ENCODE measurements at places on chromosomes 12 and 14. TPM values are rescaled to one million over a fixed set of nuclear protein-coding genes. Genes with fewer than 3 reads are reported as not detected.

Gene AQP2
- total RNA-seq = not detected

Gene SLC6A12
- not detected for total RNA-seq

- H3K27me3 ChIP-seq = peaks cover 44% of the 10 kb centered on the region
- H3K4me1 ChIP-seq = no peaks in the 10 kb centered on the region
- no peak overlapping the region for H3K4me3 ChIP-seq
- DNase-seq = no peak
- H3K36me3 ChIP-seq = no peaks in the 10 kb centered on the region
Observed at GRCh38 chr12:5027046-5027821, 16.4 kb upstream of the KCNA5 start.

DNA sequence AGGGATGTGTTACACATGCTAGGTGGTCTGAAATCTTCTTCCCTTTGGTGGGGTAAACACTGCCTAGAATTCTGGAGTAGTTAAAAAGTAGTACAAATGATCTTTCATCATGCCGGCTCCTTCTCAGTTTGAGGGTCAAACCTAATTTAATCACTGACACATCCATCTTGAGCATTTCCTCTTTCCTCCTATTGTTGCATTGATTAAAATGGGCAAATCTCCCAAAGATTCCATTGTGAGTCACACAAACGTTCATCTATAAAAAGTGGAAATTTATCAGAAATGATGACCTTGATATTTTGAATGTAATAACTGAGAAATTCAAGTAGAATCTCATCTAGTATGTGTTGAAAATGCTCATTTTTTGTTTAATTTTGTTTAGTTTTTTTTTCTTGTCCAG, 996.0 kb downstream of the NRXN3 start:
- H3K27ac ChIP-seq = no peak overlapping the region
- no peak overlapping the region for H3K4me3 ChIP-seq
- H3K4me1 ChIP-seq = no peaks in the 10 kb centered on the region
- no peaks in the 10 kb centered on the region for H3K27me3 ChIP-seq

Gene C12orf54
- not detected for total RNA-seq

DNA sequence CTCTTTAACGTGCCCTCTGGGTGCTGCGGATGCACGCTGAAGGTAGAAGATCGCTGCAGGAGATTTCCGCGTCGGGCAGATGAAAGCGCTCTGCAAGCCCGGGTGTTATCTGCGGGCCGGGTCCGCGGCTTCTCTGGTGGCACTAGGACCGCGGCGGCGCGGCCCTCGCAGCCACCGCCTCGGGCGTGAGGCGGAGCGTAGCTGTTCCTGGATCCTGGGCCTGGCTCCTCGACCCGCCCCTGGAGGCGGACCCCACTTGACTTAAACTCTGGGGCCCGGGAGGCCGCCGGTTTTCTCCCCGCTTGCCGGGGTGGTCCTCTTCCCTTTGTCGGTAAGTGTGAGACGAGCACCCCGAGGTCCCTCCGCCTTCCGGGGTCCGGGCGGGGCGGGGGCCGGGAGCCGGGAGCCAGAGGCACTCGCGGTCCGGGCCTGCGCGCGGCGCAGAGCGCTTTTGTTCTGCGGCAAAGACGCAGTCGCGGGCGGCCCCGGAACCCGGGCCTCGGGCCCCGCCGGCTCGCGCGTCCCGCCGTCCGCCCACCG, at the start of gene RESF1:
TSS of gene RESF1 (plus strand) at position 255 of the 540 bp plus-strand sequence. CDS start 21,541 bp downstream, outside the sequence.
- DNase-seq = peak; percentile 62
- peaks cover 13% of the 10 kb centered on the region for H3K36me3 ChIP-seq
- peak within 1 kb of the TSS; percentile 84 for H3K27ac ChIP-seq
- peaks cover 28% of the 10 kb centered on the region for H3K4me1 ChIP-seq

Gene TIGAR
- 39.6 TPM for total RNA-seq
